ENCODE measurements at places on chromosomes 12 and 14.

DNA sequence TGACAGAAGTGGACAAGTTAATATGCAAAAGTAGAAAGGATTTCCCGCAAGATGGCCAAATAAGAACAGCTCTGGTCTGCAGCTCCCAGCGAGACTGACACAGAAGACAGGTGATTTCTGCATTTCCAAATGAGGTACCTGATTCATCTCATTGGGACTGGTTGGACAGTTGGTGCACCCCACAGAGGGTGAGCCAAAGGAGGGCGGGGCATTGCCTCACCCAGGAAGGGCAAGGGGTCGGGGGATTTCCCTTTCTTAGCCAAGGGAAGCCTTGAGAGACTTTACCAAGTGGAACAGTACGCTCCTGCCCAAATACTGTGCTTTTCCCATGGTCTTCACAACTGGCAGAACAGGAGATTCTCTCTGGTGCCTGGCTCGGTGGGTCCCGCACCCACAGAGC, 191.3 kb downstream of the ALG10B start:
- no peak for DNase-seq

GRCh38 chr12:2411011-2411410, 358.2 kb downstream of the CACNA1C start:
- DNase-seq, result no peak

- peak; percentile 63 for DNase-seq
These were observed 379.3 kb downstream of the NAV3 start for GRCh38 chr12:78209846-78210505.

- DNase-seq, result no peak
These were observed 21.3 kb upstream of the RIN3 start for GRCh38 chr14:92492258-92492657.

GRCh38 chr12:11765817-11766794, 116.6 kb downstream of the ETV6 start:
- peak; percentile 66 for DNase-seq

DNA sequence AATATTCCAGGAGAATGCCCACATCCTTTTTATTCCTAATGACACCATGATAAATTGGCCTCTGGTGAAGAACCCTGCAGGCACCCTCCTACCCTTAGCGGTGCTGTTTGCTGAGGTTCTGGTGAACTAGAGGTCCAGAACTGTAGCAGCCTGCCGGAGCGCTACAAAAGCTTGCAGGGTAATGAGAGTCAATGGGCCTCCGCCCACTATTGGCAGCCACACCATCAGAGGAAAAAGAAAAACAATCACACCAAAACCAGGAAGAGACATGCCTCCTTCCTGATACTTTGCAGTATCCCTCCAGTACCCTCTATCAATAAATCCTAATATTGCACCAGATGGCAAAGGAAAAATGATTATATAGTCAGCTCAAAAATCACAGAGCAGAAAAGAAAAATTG, 142.9 kb downstream of the SPTSSA start:
- no peak for DNase-seq

- no peak for DNase-seq
These were observed 51.8 kb downstream of the SLC15A5 start for GRCh38 chr12:16225692-16226091.

GRCh38 chr12:81950871-81951270, 191.7 kb upstream of the PPFIA2 start:
- no peak for DNase-seq

- DNase-seq, result no peak
These were observed 109.5 kb upstream of the TMPO start for GRCh38 chr12:98405805-98406366.

GRCh38 chr14:90815822-90816662, at the start of gene TTC7B:
TSS of gene TTC7B (minus strand) at chr14:90816430. CDS start at chr14:90816295, 135 bp downstream.
- no peak for DNase-seq

- peak; percentile 32 for DNase-seq
These were observed 1.4 kb downstream of the KCNMB4 start for GRCh38 chr12:70367258-70368141.

DNA sequence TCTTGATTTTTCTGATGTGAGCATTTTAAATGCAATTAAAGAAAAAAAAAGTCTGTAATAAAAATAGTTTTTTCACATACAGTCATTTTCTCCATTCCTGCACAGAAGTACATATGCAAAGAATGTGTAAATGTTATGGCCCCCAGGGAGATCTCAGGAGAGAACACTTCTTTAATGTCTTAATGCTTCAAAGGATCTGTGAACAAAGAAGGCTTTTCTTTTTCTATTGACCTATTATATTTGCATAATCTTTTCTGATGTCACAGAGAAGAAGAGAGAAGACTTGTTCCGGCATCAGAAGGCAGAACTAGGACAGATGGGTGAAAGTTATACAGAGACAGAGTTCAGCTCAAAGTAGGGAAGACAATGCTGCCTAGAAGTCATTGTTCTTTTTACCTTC, 413.5 kb upstream of the STXBP6 start:
- DNase-seq, result no peak

DNA sequence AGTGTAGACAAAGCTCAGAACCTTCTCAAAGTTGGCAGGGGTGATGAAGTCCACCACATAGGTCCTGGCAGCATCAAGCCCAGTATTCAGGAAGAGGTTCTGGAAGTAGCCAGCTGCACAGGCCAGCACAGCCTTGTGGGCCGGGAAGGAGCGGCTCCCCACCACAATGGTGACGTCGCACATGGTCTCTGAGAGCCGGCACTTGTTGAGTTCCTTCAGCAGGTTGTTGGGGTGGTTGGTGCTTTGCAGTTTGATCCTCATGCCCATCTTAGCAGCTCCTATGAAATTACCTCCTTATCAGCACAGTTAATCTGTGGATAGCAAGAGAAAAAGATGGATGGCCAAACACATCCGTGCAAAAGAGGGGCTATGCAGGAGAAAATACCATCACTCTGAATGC, 1.7 kb downstream of the ZBTB39 start:
- DNase-seq, result no peak

- no peak for DNase-seq
These were observed 307.3 kb downstream of the TMEM117 start for GRCh38 chr12:44143175-44143574.

- DNase-seq, result no peak
These were observed 177.7 kb upstream of the FRMD6 start for GRCh38 chr14:51473808-51474565.

- DNase-seq, result peak; percentile 64
These were observed 26.8 kb upstream of the DAAM1 start for GRCh38 chr14:59161561-59162175.

DNA sequence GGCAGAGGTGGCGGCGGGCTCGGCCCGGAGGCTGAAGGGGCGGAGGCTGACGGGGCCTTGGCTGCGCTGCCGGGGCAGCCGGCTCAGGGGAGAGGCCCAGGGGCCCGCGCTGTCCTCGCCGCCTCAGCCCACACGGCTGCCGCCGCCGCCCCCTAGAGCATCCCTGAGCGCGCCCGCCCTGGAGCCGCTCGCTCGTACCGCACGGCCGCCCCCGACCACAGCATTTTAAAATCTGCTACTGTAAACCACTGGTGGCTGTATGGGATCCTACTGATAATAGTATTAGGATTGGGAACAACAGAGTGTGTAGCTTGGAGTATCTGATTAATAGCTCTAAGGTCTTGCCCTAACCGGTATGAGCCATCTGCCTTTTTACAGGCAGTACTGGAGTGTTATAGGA, 22.2 kb upstream of the EDDM3A start:
- no peak for DNase-seq

GRCh38 chr12:40253936-40254335, 29.1 kb downstream of the LRRK2 start:
- DNase-seq, result peak; percentile 3
